ENCODE measurements at places on chromosomes 13 and 19. TPM values are rescaled to one million over a fixed set of nuclear protein-coding genes. Genes with fewer than 3 reads are reported as not detected.

LRP3 gene
- total RNA-seq: not detected

DNA sequence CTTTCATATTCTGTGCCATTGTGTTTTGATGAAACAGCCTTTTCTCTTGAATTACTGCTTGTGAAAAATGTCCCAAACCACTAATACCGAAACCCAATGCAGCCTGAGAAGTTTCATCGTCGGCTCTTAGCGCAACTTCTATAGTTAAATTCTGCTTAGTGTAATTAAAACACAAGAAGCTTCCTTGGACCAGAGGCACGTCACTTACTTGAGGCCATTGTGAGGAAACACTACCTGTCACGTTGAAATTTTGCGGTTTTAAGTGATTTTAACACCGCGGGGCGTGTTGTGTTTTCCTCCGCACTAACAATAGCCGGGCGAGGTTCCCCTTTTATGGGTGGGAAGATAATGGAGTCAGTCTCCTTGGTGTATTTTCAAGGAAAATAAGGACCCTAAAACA, 70.9 kb downstream of the GGACT start:
- H3K36me3 ChIP-seq: no peaks in the 10 kb centered on the region
- peak overlapping the region; percentile 61 for H3K4me3 ChIP-seq
- peaks cover 18% of the 10 kb centered on the region for H3K4me1 ChIP-seq
- DNase-seq: no peak
- H3K27me3 ChIP-seq: no peaks in the 10 kb centered on the region

DNA sequence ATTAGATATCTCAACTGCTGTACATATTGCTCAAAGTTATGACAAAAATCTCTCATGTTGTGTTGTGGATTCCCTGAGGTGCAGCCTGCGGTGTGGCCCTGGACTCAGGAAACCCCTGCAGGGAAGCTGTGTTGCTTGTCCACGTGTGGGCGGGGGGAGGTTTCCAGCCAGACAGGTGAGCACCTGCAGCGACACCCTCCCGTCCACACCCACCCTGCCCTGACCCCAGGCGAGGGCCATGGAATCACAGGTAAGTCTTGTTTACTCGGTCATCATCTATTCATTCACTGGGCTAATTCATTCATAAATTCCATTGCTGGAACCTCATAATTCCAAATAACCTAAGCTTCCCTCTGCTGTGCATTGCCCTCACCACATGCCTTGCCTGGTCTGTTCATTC, 14.1 kb downstream of the PLPP2 start:
- H3K27ac ChIP-seq: no peak overlapping the region
- no peak overlapping the region for H3K4me3 ChIP-seq
- H3K4me1 ChIP-seq: no peaks in the 10 kb centered on the region
- no peaks in the 10 kb centered on the region for H3K36me3 ChIP-seq

UQCRFS1 gene
- 27.2 TPM for total RNA-seq
